Lung (tissue), 17 donors: ENCODE measurements at places on chromosomes 4 and X.

DNA sequence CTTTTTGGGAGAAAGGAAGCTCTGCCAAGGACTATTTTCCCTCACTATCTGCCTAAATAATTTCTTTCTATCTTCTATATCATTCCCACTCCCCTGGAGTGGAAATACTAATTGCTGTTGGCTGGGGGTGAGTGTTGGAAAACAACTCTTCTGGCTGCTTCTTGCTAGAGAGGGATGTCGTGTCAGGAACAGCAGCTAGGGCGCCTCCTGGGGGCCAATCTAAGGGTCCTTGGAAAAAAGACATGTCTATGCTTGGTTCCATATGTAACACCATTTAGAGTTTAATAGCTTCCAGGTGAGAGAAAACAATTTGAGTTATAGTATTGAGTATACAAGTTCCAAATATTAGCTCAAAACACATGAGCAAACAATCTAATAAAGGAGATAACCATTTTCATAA is 111.3 kb downstream of the MAGEE1 start:
- no peak for DNase-seq

DNA sequence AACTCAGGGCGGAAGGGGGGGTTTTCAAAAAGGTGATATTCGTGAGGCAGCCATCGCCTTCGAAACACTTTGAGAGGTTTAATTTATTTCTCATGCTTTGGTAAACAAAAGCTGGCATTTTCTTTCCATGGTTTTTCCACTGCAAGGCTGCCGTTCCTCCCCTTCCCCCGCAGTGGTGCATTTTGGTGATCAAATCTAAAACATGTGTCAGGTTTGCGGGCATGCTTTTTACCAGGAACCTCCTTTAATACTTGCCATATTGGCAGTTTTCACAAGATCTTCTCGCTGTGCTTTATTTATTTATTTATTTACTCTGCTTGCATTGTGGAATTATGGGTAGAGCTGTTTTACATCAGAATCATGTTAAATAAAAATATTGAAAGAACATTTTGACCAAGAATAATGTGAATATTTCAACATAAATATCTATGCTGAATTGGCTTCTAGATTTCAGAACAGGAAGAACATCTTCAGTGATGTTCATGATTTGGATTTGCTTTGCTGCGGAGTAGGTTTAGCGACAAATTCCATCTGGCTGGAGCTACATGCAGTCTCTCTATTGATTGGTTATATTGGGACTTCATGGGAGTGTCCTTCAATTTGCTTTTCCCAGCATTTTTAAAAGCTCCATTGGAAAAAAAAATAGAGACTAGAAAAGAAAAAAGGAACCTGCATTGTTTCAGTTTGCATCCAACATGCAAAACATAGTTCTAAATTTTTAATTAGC is 54.4 kb downstream of the STOX2 start:
- peak; percentile 34 for DNase-seq

GRCh38 chrX:20312018-20312417 is 45.3 kb upstream of the RPS6KA3 start:
- no peak for DNase-seq

- no peak for DNase-seq
Observed at GRCh38 chr4:127309369-127310102, 323.2 kb upstream of the INTU start.

DNA sequence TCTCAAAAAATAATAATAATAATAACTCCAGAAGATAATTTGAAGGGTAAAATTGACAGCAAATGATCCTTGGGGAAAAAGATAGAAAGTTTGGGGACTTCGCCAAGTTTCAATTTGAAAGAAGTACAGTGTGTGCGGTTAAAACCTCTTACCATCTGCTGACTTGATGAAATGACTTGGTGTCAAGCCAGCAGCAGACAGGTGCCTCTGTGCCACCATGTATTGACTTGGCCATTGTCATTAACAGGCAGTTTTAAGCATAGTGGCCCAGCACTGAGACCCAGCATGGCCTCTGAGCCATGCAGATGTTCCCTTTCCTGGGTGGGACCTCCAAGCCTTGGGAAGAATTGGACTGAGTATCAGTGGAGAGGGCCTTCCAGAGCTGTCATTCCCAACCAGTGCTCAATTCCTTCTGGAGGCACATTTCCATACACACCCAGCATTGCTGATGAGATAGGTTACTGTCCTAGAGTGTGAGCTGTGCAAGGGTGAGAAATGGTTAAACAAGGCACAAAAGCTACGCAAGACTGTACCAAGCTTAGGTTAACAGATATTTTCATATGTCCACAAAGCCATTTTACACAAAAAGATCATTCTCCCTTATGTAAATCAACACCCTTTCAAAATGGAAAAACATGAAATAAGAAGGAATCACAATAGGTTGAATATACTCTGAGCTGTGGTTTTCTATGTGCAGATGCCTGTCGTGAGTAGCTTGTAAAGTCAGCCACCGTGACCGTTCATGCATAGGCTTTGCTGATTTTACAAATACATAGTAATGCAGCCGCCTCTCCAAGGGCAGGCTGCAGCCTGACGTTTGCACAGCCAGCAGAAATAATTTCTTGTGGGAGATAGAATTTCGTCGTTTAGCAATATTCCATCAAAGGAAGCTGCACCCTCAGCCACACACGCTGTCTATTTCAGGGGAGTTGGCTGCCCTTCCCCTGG is 59.4 kb upstream of the FBXW7 start:
- DNase-seq, result no peak

DNA sequence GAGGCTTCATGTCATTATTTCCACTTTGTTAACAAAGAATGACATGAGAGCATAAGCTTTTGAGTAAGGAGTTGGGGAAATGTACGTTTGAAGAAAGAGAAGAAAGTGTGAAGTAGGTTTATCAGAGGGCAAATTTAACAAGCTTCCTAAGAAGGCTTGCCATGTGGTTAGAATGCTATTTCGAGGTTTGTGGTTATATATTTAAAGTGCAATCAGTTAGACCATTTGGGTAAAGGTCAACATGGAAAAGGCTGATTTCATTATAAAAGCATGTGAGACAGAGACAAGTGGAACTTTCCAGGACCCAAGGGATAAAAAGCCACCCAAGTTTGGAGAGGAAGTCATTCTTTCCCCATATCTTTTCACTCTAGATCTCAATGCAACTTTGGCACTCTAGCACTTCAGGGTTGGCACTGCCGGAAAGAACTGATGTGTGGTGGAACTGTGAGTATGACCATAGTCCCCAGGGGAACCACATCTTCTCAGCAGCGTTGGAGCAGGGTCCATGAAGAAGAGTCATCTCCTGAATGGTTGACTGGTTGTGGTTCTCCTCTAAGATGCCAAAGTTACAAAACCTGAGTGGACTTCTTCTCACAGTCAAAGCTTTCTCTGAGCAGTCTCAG is 529.9 kb downstream of the MID1IP1 start:
- no peak for DNase-seq

DNA sequence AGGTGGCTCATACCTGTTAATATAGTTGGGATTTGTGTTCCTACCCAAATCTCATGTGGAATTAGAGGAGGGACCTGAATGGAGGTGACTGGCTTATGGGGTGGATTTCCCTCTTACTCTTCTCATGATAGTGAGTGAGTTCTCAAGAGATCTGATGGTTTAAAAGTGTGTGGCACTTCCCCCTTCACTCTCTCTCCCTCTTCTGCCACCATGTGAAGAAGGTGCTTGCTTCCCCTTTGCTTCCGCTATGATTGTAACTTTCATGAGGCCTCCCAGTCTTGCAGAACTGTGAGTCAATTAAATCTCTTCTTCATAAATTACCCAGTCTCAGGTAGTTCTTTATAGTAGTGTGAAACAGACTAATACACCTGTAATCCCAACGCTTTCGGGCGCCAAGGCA is 28.3 kb upstream of the WDR19 start:
- no peak for DNase-seq

DNA sequence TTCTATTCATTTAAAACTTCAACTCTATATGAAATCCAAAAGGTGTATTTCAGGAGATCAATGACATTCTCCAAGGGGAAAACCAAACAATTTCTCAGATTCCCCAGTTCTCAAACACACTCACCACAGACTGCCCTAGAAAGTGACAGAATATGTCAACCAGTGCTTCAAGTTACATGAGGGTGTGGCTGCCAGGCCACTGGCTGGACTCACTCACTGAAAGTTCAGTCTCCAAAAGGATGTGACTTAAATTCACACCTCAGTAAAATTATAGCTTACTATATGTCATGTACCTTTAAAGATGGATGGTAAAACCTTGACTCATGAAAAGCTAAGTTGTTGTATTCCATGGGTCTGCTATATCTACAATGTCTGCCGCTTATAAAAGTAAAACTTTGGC is 7.3 kb downstream of the INPP4B start:
- DNase-seq, result no peak

- DNase-seq, result peak; percentile 55
Observed at GRCh38 chrX:64204701-64205440, 637 bp downstream of the AMER1 start.

DNA sequence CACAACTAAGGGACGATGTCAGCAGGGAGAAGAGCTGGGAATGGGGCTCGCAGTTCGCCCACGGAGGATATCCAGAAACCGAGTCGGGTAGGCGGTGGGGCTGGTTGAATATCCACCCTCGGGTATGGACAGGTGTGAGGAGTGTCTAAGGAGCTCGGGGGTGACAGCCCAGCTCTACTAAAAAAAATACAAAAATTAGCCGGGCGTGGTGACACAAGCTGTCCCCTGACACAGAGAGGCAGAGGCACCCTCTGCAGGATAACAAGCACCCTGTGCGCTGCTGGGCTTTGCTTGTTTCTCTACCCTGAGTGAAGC is 12.2 kb upstream of the ASMTL start:
- no peak for DNase-seq

GRCh38 chr4:88616275-88617150 is 24.2 kb downstream of the HERC3 start:
- no peak for DNase-seq

GRCh38 chr4:150164055-150164454 is 85.8 kb downstream of the DCLK2 start:
- DNase-seq, result no peak

GRCh38 chrX:105515561-105515960 is 295.1 kb upstream of the TEX13A start:
- no peak for DNase-seq

- no peak for DNase-seq
Observed at GRCh38 chrX:33969105-33969504, 163.0 kb downstream of the FAM47A start.

DNA sequence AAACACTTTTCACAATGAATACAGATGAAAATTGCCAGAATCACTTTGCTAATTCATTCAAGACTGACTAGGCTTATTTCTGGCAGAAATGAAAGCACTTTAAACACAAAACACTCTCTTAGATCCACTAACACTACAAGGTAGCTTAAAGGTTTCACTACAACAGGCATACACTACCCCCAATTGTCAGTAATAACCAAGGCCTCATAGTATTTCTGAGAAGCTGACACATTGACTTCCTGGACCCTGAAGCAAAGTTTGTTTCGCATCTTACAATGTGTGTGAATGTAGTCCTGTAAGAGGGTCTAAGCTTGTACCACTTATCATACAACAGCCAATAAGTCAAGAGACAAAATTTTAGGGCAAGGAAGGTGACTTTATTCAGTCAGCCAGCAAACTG is 129.9 kb upstream of the FMR1 start:
- no peak for DNase-seq

DNA sequence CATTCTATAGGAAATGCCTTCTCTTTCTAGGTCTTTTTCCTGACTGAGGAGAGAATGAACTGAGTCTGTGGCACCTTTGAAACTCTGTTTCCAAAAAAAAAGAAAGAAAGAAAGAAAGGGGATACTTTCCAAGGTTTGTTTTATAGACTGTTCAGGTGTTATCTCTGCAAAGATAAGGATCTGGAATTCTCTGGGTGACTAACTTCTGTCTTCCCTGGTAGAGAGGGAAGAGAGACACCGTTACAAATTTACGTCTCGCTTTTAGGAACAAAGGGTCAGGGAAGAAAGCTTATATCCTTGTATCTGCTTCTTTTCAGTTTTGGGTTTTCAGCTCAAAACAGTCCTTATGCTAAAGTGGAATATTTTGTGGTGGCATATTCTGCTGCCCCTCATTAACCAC is 314.1 kb downstream of the RAPGEF2 start:
- DNase-seq, result no peak

DNA sequence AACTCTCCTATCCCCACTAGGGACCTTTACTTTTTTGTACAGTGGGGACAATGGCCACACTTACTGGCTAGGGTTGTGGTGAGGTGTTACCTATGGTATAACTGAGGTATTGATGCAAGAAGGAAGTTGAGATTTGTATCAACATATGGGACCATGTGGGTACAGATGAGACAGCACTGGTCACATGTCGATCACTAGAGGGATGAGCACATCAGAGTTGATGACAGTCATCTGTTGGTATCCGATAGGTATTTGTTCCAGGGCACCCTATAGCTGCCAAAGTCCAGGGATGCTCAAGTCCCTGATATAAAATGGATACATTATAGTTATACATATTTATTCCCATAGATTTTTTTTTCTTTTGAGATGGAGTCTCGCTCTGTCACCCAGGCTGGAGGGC is 12.6 kb upstream of the SLC10A3 start:
- DNase-seq, result no peak

- no peak for DNase-seq
Observed at GRCh38 chr4:187321711-187322110, 598.1 kb upstream of the FAT1 start.

- DNase-seq, result peak; percentile 56
Observed at GRCh38 chr4:23091711-23092110, 399.0 kb downstream of the GBA3 start.
